Mesendoderm (in vitro differentiated cells): ENCODE measurements at places on chromosomes 3 and 15.

DNA sequence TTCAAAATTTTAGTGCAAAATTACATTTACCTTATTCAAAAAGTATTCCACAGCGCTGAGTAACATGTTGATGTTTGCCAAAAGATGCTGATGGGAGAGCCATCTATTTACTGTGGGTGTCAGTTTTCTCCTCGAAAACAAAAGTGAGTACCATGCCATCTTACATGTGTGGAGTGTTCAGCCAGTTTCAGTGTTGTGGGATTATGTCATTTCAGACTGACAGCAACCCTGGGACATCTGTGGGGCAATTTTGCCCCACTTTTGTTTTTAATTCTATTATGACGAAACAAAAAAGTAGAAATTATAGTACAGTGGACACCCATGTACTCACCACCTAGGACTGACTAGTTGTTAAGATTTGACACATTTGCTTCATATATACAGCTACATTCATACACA lies 19.6 kb downstream of the SLCO3A1 start:
- no peak for DNase-seq
- no peak overlapping the region for H3K27ac ChIP-seq

DNA sequence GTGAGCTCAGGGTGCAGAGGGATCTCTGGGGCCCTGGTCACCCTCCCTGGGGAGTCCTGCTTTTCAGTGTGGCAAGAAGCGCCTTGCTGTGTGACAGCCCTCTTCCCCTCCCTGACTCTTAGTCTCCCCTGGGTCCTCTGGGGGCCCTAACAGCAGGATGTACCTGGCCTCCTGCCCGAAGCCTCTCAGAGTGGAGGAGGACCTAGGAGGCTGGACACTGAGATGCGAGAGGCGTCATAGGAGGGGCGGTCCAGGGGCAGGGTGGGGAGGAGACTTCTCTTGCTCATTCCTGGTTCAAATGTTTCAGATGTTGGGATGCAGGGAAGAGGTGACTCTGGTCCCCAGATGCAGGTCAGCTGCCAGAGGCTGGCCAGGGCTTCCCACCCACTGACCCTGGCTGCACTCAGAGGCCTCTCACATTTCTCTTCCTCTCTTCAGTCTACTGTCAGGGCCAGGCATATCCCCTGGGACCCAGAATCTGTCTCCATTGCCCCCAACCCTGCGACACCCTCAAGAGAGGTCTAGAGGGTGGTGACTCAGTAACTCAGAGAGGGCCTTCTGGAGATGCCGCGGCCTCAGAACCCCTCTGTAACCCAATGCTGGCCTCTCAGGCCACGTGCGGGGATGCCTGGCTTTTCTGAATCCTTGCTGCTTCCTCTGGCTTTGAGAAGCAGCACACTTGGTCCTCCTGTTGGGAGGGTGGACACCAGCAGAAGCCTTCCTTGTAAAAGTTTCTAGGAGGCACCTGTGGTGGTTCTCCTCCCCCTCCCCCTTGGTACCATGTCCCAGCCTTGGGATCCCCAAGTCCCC lies 25.9 kb downstream of the SNX33 start:
- DNase-seq: no peak
- H3K27ac ChIP-seq: no peak overlapping the region
- H3K36me3 ChIP-seq: no peaks in the 10 kb centered on the region
- H3K4me1 ChIP-seq: peaks cover 13% of the 10 kb centered on the region

DNA sequence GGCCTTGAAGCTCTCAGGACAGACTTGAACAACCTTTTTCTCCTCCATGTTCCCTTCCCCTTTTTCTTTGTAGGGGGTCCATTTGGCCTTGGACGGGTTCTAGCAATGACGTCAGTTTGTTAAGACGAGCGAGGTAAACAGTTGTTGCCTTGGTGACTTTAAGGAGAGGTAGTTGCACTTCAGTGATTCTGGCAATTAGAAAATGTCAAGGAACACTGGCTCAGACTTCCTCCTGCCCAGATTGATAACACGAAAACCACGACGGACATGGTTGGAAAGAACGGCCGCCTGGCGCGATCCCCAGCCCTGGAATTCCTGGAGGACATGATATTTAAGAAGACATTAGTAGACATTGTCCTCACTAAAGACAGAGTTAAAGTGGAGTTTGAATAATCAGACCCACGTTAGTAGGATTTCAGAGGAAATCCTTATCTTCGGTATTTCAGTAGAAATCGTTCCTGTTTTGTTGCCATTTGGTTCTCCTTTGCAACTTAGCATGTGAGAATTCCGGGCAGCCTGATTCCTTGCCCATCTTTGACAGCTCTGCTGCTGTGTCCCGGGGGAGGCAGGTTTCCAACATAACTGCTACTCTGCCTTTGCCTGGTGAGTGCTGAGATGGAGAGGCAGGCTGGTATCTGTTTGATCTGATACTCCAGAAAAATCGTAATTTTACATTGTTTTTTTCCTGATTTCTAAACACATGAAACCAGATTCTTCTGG lies 87.3 kb downstream of the ST6GAL1 start:
- H3K4me1 ChIP-seq: peaks cover 5% of the 10 kb centered on the region
- H3K27ac ChIP-seq: no peak overlapping the region
- peak; percentile 57 for DNase-seq
- H3K27me3 ChIP-seq: no peaks in the 10 kb centered on the region

- no peaks in the 10 kb centered on the region for H3K36me3 ChIP-seq
- H3K27ac ChIP-seq: no peak overlapping the region
- DNase-seq: no peak
- H3K27me3 ChIP-seq: no peaks in the 10 kb centered on the region
- H3K4me1 ChIP-seq: no peaks in the 10 kb centered on the region
Observed at GRCh38 chr3:189724356-189724755, 93.2 kb downstream of the TP63 start.

GRCh38 chr15:41804361-41804760 lies 23.5 kb upstream of the JMJD7 start:
- H3K27me3 ChIP-seq: no peaks in the 10 kb centered on the region
- no peak for DNase-seq
- no peak overlapping the region for H3K27ac ChIP-seq
- no peak overlapping the region for H3K4me3 ChIP-seq

GRCh38 chr15:58040150-58040549 lies 25.4 kb downstream of the ALDH1A2 start:
- DNase-seq: no peak
- H3K4me3 ChIP-seq: no peak overlapping the region
- H3K36me3 ChIP-seq: no peaks in the 10 kb centered on the region
- H3K4me1 ChIP-seq: no peaks in the 10 kb centered on the region

- no peak overlapping the region for H3K27ac ChIP-seq
- H3K4me1 ChIP-seq: peaks cover 6% of the 10 kb centered on the region
- peak; percentile 16 for DNase-seq
- H3K36me3 ChIP-seq: no peaks in the 10 kb centered on the region
- no peaks in the 10 kb centered on the region for H3K27me3 ChIP-seq
Observed at GRCh38 chr3:194521510-194522260, 34.9 kb upstream of the ATP13A3 start.

GRCh38 chr3:184016811-184017671 lies 643 bp downstream of the ABCC5 start:
- peak overlapping the region; percentile 92 for H3K4me3 ChIP-seq
- peaks cover 4% of the 10 kb centered on the region for H3K36me3 ChIP-seq
- peak; percentile 69 for DNase-seq
- H3K27me3 ChIP-seq: no peaks in the 10 kb centered on the region
